Heart left ventricle (tissue), 16 donors: ENCODE measurements at places on chromosomes 12 and 14. TPM values are rescaled to one million over a fixed set of nuclear protein-coding genes. Genes with fewer than 3 reads are reported as not detected.

Gene GPR132
- 0.27 TPM for total RNA-seq

Gene GLIPR1L2
- total RNA-seq = 1.2 TPM

DNA sequence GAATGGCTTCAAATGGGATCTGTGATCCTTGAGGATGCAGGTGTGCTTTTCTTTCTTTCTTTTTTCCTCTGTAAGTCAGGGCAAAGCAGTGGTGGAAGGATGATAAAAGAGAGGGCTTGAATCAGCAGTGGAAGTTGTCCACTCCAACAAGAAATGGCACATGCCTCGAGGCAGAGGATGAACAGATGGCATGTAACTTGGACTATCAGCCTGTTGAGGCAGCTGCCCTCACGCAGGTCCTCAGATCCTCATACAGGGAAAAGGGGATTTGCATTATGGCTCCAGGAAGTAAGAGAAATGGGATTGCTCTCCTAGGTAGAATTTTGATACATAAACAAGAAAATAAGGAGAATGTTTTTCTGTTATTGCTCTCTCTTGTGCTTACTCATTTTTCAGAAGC is 368.0 kb downstream of the FUT8 start:
- no peak for DNase-seq

Gene IQSEC3
- 0.53 TPM for total RNA-seq

GRCh38 chr12:133135747-133136146 is 5.3 kb downstream of the ZNF10 start:
- no peak for DNase-seq
